ENCODE measurements at places on chromosomes 6 and 20.

DNA sequence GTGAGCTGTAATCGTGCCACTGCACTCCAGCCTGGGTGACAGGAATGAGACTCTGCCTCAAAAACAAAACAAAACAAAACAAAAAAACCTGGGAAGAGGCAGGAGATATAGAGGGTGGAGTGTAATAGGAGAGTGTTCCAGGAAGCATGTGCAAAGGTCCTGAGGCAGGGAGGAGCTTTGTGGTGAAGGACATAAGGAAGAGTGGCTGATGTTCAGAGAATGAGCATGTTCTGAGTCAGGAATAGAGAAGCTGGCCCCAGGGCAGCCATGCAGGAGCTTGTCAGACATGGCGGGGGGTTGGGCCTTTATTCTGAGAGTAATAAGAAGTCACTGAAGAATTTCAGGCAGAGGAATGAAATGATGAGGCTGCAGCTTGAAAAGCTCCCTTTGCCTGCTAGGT is 337.0 kb downstream of the CDH26 start:
- no peak for DNase-seq

DNA sequence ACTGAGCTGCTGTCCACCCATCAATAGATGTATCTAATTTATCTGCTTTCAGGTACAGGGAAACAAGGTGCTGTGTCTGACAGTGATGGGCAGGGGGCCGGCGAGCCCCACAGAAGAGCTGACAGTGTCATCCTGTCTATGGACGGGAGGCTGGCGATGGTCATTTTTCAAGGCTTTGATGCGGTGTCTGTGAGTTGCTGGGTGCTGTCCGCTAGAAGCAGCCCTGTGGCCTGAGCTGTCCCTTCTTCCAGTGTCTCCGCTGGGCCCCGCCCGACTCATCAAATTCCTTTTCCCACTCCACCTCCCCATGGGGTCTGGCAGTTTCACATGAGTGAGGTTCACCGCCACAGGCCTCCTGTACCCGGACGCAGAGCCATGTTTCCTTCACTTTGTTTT is 161.4 kb upstream of the PMEPA1 start:
- DNase-seq, result no peak

- DNase-seq, result no peak
Measured at GRCh38 chr6:21199262-21199661, 394.3 kb upstream of the SOX4 start.

DNA sequence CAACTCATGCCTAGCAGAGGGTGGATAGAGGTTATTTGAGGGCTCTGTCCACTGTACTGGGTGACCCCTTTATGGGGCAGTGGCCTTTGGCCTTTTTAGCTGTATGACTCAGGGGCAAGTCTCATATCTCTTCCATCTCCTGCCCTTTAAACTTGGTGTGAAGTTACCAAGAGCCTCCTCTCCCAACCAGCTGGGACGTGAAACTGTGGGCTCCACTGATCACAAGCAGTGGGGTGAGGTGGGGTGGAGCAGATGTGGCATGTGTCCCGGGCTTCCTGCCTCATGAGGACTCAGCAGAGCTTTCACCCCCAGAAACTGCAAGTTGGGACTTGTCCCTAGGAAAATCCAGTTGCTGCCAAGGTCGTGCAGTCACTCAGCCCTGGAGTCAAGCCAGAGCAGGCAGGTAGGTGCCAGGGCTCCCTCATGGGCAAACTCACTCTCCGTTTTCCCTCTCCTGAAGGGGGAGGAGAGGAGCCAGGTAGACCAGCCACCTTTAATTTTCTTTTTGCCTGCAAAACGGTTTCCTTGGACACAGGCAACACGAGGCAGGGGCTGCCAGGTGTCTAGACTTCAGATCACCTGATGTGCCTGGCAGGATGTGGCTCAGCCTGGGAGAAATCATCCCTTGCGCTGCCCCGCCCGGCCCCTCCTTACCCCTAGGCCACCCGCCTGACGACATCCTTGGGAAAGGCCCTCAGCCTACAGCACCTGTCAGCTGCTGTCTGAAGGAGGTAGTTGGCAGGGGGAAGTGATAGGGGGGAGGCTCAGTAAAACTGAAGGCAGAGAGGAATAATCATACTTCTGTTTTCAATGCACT is 4.0 kb downstream of the CDKN1A start:
- peak; percentile 91 for DNase-seq

- DNase-seq, result no peak
Measured at GRCh38 chr6:114068116-114068515, 97.2 kb upstream of the HDAC2 start.

All from gastrocnemius medialis (tissue), 4 donors.